Right cardiac atrium (tissue), 5 donors: ENCODE measurements at places on chromosomes 7 and 10.

GRCh38 chr7:95527033-95527775, 41.5 kb downstream of the ASB4 start:
- DNase-seq = peak; percentile 65

GRCh38 chr10:46530249-46531186, 25.9 kb downstream of the GPRIN2 start:
- peak; percentile 47 for DNase-seq

- no peak for DNase-seq
Observed at GRCh38 chr7:5590596-5591277, 167.1 kb upstream of the TNRC18 start.

- DNase-seq = no peak
Observed at GRCh38 chr10:82213784-82214183, 338.8 kb downstream of the NRG3 start.

DNA sequence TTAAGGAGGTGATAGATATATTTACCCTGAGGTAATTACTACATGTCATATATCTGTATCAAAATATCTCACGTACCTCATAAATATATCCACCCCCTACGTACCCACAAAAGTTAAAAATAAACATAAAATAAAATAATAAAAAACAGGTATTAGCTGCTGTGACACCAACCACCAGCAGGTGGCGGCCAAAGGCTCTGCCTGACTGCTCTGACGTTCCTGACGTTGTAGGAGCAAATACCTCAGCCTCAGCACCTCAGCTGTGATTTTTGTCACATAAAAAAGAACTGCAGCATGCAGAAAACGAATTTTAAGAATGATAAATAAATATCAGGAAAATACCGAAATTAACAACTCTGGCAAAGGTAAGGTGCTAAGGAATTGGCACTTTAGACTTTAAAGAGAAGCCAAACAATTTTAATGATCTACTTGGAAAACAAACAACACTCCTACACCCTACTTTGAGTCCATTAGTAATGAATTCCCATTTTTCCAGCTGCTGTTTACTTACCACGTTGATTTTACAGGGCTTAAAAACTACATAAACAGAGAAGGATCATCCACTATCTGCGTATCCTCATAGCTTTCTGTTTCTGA, 125.4 kb upstream of the TARP start:
- DNase-seq = peak; percentile 34

DNA sequence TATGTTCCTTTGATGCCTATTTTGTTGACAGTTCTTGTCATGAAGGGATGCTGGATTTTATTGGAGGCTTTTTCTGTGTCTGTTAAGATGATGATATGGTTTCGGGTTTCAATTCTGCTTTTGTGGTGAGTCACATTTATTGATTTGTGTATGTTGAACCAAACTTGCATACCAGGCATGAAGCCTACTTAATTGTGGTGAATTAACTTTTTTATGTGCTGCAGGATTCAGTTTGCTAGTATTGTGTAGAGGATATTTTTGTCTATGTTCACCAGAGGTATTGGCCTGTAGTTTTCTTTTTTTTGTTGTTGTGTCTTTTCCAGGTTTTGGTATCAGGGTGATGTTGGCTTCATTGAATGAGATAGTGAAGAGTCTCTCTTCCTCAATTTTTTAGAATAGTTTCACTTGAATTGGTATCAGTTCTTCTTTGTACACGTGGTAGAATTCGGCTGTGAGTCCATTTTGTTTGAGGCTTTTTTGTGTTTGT, 345.9 kb downstream of the KIF20B start:
- DNase-seq = no peak

DNA sequence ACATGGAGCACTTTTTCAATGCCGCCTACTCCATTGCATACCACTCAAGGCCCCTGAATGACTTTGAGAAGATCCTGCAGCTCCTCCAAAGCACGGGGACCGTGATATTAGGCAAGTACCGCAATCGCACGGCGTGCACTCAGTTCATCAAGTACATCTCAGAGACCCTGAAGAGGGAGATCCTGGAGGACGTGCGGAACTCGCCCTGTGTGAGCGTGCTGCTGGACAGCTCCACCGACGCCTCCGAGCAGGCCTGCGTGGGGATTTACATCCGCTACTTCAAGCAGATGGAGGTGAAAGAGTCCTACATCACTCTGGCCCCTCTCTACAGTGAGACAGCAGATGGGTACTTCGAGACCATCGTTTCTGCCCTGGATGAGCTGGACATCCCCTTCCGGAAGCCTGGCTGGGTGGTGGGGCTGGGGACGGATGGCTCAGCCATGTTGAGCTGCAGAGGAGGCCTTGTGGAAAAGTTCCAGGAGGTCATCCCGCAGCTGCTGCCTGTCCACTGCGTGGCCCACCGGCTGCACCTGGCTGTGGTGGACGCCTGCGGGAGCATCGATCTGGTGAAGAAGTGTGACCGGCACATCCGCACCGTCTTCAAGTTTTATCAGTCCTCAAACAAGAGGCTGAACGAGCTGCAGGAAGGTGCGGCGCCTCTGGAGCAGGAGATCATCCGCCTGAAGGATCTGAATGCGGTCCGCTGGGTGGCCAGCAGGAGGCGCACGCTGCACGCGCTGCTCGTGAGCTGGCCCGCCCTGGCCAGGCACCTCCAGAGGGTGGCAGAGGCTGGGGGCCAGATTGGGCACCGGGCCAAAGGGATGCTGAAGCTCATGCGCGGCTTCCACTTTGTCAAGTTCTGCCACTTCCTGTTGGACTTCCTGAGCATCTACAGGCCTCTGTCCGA, 12.7 kb upstream of the ATP6V0E2 start:
- peak; percentile 63 for DNase-seq

GRCh38 chr7:31741852-31742251, 54.8 kb downstream of the PPP1R17 start:
- DNase-seq = no peak

DNA sequence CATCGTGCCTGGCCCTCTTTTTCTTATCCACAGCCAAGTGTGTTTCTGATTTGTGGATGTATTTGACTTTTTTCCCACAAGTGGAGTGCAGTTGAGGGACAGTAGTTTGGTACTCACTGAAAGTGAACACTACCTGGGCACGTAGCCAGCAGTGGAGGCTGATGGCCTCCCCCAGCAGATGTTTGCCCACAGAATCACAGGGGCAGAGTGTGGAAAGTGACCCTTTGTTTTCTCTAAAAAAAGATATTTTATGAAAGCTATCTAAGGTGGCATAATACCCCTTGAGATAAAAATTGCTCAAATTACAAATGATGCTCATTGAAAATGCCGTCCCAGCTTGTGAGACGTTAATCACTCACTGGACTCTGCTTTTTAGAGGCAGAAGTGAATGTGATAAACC, 29.1 kb downstream of the WDR37 start:
- no peak for DNase-seq

DNA sequence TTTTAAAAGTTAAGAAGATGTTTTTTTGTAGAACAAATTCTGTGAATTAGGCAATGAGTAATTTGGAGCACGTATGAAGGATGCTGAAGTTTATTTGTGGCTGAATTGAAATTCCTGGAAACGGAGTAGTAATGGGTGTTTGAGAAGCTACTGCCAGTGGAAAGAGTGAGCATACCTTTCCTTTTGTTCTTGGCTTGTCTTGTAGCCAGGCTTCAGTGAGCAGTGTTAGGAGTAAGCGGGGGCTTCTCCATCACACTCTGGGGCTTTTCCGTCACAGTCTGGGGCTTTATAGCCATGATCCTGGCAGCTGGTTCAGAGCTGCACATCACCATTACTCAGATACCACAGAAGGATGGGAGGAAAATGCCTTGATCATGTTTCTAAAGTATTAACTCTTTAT, 32.3 kb downstream of the GARS1 start:
- no peak for DNase-seq

- DNase-seq = peak; percentile 86
Observed at GRCh38 chr7:157386979-157387800, 50.4 kb downstream of the DNAJB6 start.

- no peak for DNase-seq
Observed at GRCh38 chr7:129169686-129170440, 18.6 kb upstream of the SMO start.

DNA sequence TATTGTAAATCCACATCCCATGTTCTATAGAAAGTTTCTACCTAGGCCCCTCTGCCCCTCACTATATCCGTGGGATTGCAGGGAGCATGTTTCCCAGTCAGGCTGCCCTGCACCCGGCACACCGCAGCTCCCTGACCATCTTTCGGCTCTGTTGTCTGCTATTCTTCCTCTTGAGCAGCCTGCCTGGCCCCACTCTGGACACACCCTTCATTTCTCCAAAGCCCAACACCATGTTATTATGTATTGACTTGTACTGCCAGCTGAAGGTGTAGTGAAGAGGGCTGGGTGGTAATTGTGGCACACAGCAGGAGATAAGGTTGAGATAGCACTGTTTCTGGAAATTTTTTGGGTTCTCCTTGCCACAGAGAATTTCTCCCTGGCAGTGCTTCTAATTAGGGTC, 9.8 kb downstream of the LRMDA start:
- no peak for DNase-seq

GRCh38 chr7:105249216-105249615, 139.5 kb downstream of the SRPK2 start:
- DNase-seq = no peak

DNA sequence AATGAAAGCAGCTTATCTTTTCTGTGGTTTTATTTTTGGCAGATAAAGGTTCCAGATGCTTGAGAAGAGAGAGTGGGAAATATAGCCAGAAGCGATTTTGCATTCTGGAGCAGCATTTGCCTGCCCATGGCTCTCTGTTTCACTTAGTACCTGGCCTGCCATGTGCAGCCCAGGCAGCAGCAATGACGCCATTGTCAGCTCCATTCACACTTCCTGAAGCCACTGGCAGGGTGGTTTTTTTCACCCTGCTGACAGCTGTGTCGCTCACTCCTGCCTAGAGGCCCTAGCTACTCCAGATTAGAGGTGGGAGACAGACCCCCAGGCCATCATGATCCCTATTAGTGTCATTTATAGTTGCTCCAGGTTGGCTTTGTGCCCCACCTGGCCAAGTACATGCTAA, 30.1 kb upstream of the NEUROD6 start:
- no peak for DNase-seq

DNA sequence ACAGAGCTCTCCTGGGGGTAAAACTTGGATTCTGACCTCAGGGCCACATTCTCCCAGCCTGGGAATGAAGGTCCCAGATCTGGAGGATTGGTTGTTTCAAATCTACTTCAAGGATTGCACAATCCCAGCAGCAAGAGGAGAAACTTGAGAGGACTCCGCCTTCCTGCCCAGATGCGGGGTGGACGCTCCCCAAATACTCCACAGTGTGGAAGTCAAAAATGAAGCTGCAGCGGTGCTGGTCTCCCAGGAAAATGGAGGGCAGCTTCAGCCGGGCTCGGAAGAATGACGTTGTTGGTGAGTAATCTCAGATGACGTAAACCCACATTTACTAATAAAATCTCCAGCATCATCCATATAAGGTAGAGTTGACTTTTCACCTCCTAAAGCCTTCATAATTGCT, 31.5 kb upstream of the PPP2R2D start:
- DNase-seq = no peak

GRCh38 chr7:75953931-75954330, 39.0 kb downstream of the POR start:
- DNase-seq = no peak

DNA sequence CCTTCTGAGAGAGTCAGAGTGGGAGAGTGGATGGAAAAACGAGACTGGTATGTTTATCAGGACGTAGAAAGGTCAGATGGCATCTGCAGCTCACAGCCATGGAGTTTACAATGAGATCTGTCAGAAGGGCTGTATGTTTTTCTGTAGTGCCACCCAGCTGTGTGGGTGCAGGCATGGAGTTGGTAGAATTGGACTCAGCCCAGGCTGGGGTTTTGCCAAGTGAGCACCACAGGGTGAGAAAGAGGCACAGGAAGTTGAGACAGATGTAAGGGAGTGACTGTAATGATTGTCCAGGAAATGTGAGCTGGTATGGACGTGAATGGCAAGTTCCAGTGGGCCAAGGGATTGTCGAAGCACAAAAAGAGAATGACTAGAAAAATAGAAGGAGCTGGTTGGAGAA, 9.1 kb upstream of the ZYX start:
- DNase-seq = peak; percentile 79

DNA sequence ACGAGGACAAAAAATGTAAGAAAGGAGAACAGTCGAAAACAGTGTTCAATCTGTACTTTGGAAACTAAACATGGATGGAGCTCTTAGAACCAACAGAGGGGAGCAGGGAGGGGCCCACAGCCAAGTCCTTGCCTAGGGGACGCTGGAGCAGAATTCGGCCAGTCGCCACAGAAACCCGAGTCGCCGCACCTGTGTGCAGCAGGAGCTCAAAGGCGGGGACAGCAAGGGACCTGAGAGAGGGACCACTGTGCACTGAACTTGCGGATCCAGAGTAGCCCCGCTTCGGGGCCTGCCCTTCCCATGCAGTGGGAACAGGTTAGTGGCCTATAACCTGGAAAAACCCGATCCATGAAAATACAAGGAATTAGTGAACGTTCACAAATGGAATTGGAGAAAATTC, 68.1 kb downstream of the SEC61G start:
- DNase-seq = no peak

DNA sequence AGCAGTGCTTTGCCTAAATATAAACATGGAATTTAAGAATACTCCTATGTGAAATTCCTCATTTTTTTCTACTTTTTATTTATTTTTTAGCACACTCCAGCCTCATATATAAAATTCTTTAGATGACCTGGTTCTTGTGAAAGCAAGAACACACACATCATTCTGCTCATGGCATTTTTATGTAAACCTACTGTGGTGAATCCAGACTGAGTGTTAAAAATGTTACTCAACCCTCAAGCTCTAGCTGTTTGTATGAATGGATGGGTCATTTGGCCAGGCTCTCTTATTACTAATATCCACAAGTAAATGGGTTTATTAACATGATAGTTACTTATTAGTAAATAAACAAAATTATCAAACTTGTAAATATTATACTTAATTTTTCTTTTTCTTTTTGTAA, 551.7 kb upstream of the LRRN3 start:
- no peak for DNase-seq

DNA sequence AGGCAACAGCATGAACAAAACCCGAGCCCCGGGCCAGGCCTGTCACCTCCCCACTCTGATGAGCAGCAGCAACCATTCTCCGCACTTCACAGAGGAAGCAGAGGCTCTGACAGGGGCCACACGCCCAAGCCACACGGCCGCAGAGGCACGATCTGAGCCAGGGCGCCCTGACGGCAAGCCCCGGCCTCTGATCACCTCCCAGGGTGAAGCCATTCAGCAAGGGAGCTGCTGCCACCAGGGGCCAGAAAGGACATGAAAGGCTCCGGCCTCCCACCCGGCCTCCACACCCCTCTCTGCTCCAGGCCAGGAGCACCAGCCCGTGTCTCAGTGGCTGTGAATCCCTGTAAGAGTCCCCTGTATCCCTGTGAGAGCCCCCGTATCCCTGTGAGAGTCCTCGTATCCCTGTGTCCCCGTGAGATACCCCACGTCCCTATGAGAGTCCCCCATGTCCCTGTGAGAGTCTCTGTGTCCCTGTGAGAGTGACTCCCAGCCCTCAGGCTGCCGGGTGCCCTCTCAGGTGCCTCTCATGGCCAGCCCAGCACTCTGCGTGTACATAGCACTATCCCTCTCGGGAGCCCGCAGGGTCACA, 187.8 kb downstream of the MAD1L1 start:
- DNase-seq = no peak
